Gastrocnemius medialis (tissue), 4 donors: ENCODE measurements at places on chromosomes 11 and 22. TPM values are rescaled to one million over a fixed set of nuclear protein-coding genes. Genes with fewer than 3 reads are reported as not detected.

DNA sequence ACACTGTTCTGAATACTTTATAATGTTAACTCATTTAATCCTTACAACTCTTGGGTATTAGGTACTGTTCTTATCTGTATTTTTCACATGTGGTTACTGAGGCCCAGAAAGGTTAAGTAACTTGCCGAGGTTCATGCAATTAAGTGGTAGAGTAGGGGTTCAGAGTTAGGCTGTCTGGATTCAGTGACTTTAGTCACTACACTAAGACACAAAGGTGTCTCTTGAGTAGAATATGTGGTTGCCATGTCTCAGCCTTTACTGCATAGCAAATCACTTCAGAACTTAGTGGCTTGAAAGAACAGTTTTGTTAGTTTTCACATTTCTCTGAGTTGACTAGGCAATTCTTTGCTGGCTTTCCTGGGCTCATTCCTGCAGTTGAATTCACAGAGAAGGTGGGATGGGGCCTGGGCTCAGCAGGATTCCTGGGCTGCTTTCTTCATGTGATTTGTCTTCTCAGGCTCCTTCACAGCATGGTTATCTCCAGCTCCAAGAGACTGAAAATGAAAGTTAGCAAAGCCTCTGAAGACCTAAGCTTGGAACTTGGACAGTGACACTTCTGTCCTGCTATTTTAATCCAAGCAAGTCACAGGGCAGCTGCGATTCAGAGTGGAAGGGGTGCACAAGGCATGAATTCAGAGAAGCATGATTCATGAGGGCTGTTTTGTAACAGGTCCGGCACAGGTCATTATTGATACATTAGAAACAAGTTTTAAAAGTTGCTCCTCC, 68.3 kb downstream of the SPECC1L start:
- DNase-seq: peak; percentile 21
- peak overlapping the region; percentile 10 for H3K4me3 ChIP-seq
- peak overlapping the region; percentile 80 for H3K27ac ChIP-seq
- peaks cover 21% of the 10 kb centered on the region for H3K4me1 ChIP-seq

DNA sequence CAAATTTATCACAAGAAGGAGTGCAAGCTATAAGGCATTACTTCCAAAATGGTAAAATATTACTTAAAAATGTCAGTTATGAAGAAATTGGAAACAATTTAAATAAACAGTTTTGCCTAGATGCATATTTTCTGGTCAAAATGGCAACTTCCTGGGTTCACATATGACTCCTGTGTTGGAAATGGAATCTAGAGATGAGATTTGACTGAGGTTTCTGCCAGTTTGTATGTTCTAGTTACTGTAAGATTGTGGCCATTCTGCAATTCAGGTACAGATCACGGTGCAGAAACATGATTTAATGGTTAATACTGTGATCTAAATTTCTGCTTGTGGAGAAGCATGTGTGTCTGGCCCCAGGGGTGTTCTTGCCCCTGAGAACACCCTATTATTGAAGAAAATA, 3.4 kb upstream of the OR4C6 start:
- no peak overlapping the region for H3K4me3 ChIP-seq
- H3K4me1 ChIP-seq: no peaks in the 10 kb centered on the region
- DNase-seq: no peak
- H3K27ac ChIP-seq: no peak overlapping the region

GRCh38 chr11:57345555-57346211, 7.5 kb downstream of the P2RX3 start:
- no peak overlapping the region for H3K4me3 ChIP-seq
- no peaks in the 10 kb centered on the region for H3K27me3 ChIP-seq

- H3K27ac ChIP-seq: no peak overlapping the region
- H3K4me1 ChIP-seq: no peaks in the 10 kb centered on the region
- H3K27me3 ChIP-seq: peaks cover 3% of the 10 kb centered on the region
- H3K36me3 ChIP-seq: no peaks in the 10 kb centered on the region
- no peak overlapping the region for H3K4me3 ChIP-seq
These were observed 75.5 kb downstream of the EFCAB6 start for GRCh38 chr22:43736651-43737050.

DNA sequence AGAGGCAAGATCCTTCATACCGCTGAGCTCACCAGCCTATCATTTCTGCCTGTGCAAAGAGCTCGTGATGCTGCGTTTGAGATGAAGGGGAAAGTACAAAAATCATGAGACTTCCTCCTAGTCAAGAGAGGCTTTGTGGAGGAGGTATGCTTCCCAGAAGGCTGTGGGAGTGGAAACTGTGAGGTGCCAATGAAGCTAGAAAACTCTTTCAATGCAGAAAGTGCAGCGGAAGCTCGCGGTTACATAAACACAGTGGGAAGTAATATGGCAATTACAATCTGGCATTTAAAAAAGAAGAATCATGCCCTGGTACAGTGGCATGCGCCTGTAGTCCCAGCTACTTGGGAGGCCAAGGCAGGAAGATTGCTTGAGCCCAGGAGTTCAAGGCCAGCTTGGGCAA, 134.8 kb downstream of the EHF start:
- no peak overlapping the region for H3K4me3 ChIP-seq
- H3K36me3 ChIP-seq: no peaks in the 10 kb centered on the region
- DNase-seq: no peak
- H3K27me3 ChIP-seq: no peaks in the 10 kb centered on the region
- H3K4me1 ChIP-seq: peaks cover 11% of the 10 kb centered on the region

DNA sequence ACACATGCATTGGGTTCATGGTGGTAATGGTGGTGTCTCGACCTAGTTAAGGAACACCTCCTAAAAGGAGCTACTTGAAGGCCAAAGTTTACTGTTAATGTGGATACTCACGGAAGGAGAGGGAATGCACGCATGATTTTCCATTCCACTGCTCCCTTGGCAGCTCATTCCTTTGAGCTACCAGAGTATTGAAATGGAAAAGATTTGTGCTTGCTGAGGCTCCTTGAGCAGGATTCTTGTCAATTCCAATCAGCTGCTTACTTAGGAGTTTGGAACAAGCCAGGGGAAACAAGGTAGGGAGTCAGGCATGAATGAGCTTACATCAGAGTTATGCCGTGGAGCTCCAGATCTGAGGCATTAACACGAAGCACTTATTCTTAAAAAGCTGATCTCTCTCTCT, 108.8 kb downstream of the GRIA4 start:
- DNase-seq: no peak
- no peak overlapping the region for H3K4me3 ChIP-seq
- no peaks in the 10 kb centered on the region for H3K27me3 ChIP-seq
- no peaks in the 10 kb centered on the region for H3K4me1 ChIP-seq
- no peaks in the 10 kb centered on the region for H3K36me3 ChIP-seq

- H3K4me3 ChIP-seq: no peak overlapping the region
- no peak overlapping the region for H3K27ac ChIP-seq
- no peaks in the 10 kb centered on the region for H3K36me3 ChIP-seq
- no peak for DNase-seq
These were observed 1.7 kb downstream of the CYB5R2 start for GRCh38 chr11:7671347-7672215.

DNA sequence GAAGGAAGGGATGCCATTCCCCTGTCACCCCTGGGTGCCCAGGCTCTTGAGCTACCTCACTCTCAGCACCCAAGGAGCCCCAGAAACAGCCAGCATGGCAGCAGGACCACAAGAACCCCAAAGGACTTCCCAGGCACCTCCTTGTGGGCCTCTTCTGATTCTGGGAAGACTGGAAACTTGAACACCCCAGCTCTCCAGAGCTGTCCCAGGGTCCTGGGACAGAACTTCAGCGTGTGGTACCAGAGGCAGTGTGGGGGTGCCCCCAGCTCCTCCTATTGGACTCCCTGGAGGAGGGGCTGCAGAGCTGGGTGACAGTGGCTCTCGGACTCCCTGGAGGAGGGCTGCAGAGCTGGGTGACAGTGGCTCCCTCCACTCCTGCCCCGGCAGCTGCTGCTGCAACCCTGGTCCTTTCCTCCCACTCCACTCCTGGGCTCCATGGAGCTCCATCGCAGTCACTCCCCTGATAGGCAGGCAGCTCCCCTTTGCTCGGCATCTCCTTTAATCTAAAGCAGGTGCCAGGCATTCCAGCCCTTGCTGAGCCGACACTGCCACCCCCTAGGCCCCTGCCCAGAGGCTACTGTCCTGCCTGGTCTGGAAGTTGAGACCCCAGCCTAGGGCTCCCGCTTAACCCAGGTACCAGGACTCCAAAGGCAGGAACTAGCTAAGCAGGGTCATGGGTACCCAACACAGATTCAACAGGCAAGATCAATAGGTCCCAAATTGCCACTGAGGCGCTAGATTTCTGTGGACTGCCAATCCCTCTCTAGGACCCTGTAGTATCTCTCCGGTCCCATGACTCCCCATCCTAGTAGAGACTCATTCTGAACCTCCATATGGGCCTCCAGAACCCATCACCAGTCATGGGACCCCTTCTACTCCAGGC, 2.7 kb downstream of the BCL9L start:
- H3K27ac ChIP-seq: peak overlapping the region; percentile 89
- no peaks in the 10 kb centered on the region for H3K36me3 ChIP-seq
- H3K4me3 ChIP-seq: peak overlapping the region; percentile 79

GRCh38 chr11:64210301-64211020, 3.9 kb downstream of the FERMT3 start:
- H3K27ac ChIP-seq: no peak overlapping the region
- peaks cover 7% of the 10 kb centered on the region for H3K4me1 ChIP-seq
- H3K4me3 ChIP-seq: no peak overlapping the region
- DNase-seq: no peak

DNA sequence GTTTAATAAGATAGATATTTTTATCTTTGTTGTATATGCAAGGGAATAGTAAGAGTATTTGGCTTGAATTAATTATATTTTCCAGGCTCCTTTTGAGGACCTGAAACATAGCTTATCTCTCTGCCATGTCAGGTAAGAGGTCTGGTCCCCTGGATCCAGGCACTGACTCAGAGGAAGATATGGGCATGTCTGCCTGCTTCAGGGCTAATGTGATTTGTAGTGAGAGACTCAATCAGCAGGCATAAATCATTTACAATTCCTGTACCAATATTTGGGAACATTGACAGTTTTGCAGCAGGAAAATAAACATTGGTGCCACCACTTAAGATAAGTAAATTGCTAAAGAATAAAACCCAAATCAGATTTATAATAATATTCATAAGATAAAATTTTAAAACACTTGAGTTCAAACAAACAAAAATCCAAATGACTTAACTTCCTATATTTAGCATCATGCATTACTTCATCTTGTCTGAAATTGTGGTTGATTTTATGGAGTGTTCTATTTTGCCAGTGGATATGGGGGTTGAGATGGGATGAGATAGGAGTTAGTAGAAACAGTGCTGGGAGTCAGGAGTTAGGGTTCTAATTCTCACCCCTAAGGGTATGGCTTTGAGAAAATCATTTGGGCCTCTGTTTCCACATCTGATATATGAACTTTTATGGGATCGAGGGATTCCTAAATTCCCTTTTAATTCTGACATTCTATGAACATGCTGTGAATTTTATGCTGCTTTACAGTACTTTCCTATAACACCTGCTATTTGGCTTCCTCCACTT, 5.1 kb upstream of the CALCA start:
- H3K4me3 ChIP-seq: no peak overlapping the region
- H3K27ac ChIP-seq: no peak overlapping the region
- no peaks in the 10 kb centered on the region for H3K36me3 ChIP-seq
- DNase-seq: no peak

DNA sequence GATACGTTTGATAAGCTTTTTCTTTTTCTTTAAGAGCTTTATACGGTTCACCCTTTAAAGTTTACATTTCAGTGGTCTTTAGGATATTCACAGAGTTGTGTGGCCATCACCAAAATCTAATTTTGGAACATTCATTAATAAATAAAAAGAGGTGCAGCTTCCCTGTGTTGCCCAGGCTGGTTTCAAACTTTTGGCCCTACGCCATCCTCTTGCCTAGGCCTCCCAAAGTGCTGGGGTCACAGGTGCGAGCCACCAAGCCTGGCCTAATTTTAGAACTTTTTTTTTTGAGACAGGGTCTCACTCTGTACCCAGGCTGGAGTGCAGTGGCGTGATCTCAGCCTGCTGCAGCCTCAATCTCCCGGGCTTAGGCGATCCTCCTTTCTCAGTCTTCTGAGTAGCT, 30.6 kb downstream of the MED15 start:
- no peak for DNase-seq
- H3K27me3 ChIP-seq: no peaks in the 10 kb centered on the region
- no peak overlapping the region for H3K27ac ChIP-seq
- no peak overlapping the region for H3K4me3 ChIP-seq

DNA sequence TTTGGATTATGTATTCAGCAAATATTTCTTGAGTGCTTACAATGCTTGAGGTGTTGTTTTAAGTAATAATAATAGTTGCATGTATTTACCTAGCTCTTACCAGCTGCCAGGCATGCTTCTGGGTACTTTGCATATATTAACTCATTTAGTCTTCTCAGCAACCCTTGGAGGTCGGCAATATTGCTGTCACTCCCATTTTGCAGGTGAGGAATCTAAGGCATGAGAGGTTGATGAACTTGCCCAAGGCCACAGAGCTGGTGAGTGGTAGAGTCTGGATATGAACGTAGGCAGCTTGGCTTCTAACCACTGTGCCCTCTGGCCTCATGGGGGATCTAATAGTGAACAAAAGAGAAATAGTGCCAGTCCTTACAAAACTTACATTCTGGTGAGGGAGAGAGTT, 92.9 kb downstream of the PARVA start:
- H3K36me3 ChIP-seq: no peaks in the 10 kb centered on the region
- H3K27me3 ChIP-seq: no peaks in the 10 kb centered on the region
- H3K27ac ChIP-seq: no peak overlapping the region
- H3K4me3 ChIP-seq: no peak overlapping the region
- peaks cover 5% of the 10 kb centered on the region for H3K4me1 ChIP-seq
- DNase-seq: no peak

DNA sequence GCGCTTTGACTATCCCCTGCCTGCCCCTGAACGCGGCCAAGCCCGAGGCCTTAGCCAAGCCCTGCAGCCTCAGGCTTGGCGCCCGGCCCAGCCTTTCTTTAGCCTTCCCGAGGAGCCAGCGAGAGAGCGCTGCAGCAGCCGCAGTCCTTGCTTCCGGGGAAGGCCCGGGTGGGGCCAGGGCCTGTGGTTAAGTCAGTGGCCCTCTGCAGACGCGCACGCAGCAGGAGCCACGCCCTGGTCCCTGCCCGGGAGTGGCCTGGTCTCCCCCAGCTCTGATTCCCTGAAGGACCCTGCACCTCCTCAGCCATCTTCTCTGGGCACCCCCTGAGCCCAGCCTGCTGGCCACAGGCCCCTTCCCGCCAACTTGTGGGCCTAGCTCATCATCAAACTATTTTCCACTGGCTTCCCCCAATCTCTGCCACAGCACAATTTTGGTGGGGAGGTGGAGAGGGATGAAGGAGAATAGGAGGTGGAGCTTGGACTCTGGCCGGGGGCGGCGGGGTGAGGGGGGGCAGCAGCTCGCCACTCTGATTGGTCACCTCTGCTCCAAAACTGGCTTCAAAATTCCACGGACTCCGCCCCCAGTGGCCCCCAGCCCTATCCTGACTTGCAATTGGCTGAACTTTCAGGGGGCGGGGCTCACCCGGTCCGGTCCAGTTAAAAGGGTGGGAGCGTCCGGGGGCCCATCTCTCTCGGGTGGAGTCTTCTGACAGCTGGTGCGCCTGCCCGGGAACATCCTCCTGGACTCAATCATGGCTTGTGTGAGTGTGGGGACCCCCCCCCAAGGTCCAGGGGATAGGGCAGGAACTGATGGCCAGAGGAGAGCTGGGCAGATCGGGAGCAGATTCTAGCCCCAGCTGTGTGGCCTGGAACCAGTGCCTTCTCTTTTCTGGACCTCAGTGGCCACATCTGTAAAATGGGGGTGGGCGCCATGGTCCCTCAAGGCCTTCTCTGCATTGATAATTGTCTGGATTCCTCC, at the start of gene LGALS1:
Gene LGALS1, plus strand, starts transcription at position 686 of the 979 bp plus-strand sequence. Its CDS starts 67 bp downstream, at position 753.
- DNase-seq: peak; percentile 92
- peak within 1 kb of the TSS; percentile 91 for H3K27ac ChIP-seq
- H3K4me1 ChIP-seq: peaks cover 33% of the 10 kb centered on the region
- no peaks in the 10 kb centered on the region for H3K27me3 ChIP-seq
- H3K36me3 ChIP-seq: peaks cover 27% of the 10 kb centered on the region

Gene MS4A4E
- total RNA-seq: not detected

Gene CARNS1
- 2.5 TPM for total RNA-seq

Gene SUSD2
- 4.1 TPM for total RNA-seq

Gene TRIM48
- total RNA-seq: not detected

Gene FAM83F
- 0.02 TPM for total RNA-seq

Gene SLC1A2
- 0.15 TPM for total RNA-seq
